Femur (tissue), 1 donor: ENCODE measurements at places on chromosomes 16 and 17.

- no peak for DNase-seq
Measured at GRCh38 chr16:85819771-85820170, 20.3 kb downstream of the COX4I1 start.

DNA sequence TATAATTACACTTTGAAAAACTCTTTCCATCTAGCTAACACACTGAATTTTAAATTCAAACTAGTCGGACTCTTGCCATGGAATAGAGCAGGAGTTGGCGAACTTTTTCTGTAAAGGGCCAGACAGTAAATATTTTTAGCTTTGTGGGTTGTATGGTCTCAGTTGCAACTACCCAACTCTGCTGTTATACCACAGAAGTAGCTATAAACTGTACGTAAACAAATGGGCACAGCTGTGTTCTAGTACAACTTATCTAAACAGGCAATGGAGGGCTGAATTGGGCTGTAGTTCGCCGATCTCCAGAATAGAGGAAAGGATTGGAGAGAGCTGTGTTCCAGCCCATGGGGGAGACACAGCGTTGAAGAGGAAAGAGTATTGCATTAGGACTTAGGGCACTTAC lies 8.7 kb downstream of the CNTROB start:
- DNase-seq, result no peak

- DNase-seq, result no peak
Measured at GRCh38 chr17:42016411-42016831, 818 bp downstream of the DNAJC7 start.

- DNase-seq, result no peak
Measured at GRCh38 chr17:48241770-48242497, 134.4 kb downstream of the SNX11 start.

- DNase-seq, result no peak
Measured at GRCh38 chr16:82322177-82322576, 152.2 kb upstream of the MPHOSPH6 start.

- DNase-seq, result no peak
Measured at GRCh38 chr17:39631403-39631802, 4.7 kb downstream of the PPP1R1B start.

DNA sequence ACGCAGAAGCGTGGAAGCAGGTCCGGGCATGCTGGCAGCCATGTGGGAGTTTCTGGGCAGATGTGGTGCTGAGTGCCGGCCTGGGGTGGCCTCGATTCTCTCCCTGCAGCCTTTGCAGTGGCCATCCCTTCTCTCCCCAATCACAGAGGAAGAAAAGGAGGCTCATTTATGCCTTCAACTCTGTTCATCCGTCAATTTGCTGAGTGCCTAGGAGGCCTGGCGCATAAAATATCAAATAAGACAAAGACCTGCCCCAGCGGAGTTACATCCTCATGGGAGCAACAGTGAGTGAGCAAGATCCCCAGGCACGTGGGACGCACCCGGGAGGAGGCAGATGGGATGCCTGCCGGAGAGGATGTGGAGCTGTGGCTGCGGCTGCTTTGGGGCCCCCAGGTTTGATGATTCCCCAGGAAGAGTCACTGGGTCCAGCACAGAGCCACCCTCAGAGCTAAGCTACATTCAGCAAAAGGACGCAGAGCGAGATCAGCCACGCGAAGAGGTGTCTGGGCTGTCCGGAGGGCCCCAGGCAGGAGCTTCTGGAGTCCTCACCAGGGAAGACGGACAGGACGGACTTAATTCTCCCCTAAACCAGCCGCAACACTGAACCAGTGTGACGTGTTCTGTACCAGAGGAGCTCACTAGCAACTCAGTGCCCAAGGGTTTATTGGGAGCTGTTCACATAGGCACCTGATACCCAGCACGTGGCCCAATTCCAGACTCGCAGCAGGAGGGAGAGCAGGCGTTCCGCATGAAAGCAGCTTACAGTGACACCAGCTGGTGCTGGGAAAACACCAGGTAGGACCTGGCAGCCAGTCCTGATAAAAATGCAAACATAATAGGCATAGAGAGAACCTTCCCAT lies 11.3 kb downstream of the CA5A start:
- DNase-seq, result no peak
